LoVo (cell line): ENCODE measurements at places on chromosomes 13 and 19.

GRCh38 chr13:36098080-36098479 lies 33.1 kb downstream of the DCLK1 start:
- DNase-seq: no peak

GRCh38 chr13:33026489-33027152 lies 10.4 kb downstream of the KL start:
- DNase-seq: no peak

- DNase-seq: no peak
Observed at GRCh38 chr19:56423276-56423984, 19.3 kb downstream of the ZNF583 start.

DNA sequence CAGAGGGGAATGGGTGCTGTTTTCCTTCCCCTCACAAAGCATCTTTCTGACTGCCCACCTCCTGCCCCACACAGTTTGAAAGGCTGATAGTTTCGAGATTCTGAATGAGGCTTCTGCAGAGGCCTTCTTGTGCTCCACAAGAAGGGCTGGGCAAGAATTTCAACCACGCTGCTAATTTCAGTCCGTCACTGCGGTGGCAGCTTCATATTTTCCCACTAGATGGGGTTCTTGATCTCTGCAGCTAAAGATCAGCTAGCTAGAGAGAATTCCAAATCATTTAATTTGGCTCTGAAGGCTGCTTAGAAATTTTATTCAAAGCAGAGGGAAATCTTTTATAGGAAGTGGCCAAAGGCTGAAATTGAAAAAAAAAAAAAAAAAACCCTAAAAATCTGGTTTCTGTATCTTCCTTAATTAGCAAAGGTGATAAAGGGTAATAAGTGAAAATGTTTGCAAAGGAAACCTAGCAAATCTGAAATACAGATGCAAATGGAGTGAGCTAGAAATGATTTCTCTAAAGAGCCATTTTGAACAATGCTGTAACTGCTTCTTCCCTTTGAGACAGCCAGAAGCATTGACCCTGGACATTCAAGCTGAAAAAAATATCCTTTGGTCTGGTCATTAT lies 38.0 kb upstream of the C13orf42 start:
- DNase-seq: peak; percentile 27

GRCh38 chr19:36103040-36103626 lies 7.8 kb upstream of the OVOL3 start:
- no peak for DNase-seq

DNA sequence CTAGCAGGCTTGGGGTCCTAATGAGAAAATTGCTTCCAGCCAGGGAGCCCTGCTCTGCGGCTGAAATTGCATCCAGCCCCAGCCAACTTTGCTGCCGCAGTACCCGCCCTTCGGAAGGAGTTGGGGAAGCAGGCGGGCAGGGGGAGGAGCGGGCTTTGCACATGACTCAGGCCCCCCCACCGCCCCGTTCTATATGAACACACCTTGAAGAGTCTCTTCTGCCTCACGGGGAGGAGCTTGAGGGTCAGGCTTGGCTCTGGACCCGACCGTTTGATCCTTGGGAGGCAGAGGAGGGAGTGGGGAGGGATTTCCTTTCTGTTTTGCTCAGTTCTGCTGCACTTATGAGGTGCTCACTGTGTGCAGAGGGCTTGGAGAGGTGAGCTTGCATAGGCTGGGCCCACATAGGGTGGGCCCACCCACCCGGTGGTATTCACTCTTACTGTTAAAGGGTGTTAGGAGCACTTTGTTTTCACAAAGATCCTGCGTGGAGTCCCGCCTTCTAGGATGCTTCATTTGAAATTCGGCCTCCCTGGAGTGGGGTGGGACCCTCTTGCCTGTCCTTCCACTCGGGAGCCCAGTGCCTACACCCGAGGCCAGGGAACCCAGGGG lies 46.5 kb downstream of the LYL1 start:
- no peak for DNase-seq

- no peak for DNase-seq
Observed at GRCh38 chr19:15337202-15337601, 4.9 kb upstream of the BRD4 start.

GRCh38 chr19:13215572-13216380 lies 65.6 kb downstream of the IER2 start:
- peak; percentile 52 for DNase-seq

GRCh38 chr13:112719016-112719415 lies 29.2 kb downstream of the ATP11A start:
- no peak for DNase-seq

DNA sequence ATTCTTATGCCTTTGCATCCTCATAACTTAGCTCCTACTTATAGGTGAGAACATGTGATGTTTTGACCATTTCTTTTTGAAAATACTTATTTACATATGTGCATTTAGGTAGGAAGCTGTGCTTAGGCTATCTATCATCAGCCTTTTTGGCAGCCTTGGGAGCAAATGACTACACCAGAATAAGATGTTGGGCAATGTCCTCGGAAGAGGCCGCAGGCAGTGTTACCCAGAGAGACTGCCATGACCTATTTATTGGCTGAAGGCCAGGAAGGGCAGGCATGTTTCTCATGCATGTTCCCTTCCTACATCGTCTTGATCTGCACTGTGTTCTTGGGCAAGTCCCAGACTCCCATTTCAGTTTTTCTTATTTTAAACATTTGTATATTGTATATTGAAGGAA lies 122.3 kb downstream of the B3GLCT start:
- no peak for DNase-seq

- no peak for DNase-seq
Observed at GRCh38 chr13:46554951-46555350, 2.0 kb downstream of the LRCH1 start.

- DNase-seq: no peak
Observed at GRCh38 chr19:47509170-47509847, 5.6 kb downstream of the NAPA start.

- DNase-seq: no peak
Observed at GRCh38 chr19:17737690-17738153, 13.6 kb upstream of the FCHO1 start.

GRCh38 chr13:62704875-62705274 lies 1289.2 kb upstream of the PCDH20 start:
- no peak for DNase-seq

GRCh38 chr19:9445037-9445436 lies 9.7 kb upstream of the ZNF266 start:
- no peak for DNase-seq

GRCh38 chr19:29549105-29550070 lies 23.6 kb downstream of the VSTM2B start:
- DNase-seq: no peak

DNA sequence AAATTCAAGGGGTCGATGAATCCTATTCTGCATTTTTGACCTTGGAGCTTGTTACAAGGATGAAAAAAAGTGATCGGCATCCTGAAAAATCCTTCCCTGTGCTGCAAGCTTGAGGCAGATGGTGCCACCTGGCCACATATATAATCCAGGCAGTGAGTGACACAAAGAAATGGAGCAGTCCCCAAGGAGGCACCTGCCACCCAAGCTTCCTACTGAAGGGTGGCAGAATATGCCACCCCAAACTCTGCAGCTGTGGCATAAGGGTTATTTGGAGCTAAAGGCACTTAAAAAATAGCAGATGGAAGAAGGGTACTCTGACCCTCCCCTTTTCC lies 15.4 kb downstream of the TMEM272 start:
- no peak for DNase-seq

- DNase-seq: no peak
Observed at GRCh38 chr13:33937373-33938098, 119.6 kb downstream of the RFC3 start.

GRCh38 chr13:23865026-23865425 lies 24.2 kb downstream of the MIPEP start:
- DNase-seq: no peak

DNA sequence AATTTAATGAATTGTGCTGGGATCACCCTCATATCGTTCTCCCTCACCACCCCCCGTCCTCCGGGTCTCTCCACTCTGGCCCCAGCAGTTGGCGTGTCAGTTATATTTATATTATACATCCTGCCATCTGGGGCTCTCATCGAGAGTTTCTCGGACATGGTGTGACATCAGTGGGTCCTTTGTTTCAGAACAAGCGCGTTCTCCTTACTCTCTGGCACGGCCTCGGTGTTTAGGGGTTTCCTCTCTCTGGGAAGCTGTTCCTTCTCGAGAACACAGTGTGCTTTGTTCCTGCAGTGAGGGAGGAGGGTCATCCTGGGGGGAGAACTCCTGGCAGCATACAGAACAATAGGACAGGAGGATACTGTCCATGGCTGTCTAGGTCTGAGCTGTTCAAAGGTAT lies 9.8 kb upstream of the MCF2L start:
- no peak for DNase-seq

DNA sequence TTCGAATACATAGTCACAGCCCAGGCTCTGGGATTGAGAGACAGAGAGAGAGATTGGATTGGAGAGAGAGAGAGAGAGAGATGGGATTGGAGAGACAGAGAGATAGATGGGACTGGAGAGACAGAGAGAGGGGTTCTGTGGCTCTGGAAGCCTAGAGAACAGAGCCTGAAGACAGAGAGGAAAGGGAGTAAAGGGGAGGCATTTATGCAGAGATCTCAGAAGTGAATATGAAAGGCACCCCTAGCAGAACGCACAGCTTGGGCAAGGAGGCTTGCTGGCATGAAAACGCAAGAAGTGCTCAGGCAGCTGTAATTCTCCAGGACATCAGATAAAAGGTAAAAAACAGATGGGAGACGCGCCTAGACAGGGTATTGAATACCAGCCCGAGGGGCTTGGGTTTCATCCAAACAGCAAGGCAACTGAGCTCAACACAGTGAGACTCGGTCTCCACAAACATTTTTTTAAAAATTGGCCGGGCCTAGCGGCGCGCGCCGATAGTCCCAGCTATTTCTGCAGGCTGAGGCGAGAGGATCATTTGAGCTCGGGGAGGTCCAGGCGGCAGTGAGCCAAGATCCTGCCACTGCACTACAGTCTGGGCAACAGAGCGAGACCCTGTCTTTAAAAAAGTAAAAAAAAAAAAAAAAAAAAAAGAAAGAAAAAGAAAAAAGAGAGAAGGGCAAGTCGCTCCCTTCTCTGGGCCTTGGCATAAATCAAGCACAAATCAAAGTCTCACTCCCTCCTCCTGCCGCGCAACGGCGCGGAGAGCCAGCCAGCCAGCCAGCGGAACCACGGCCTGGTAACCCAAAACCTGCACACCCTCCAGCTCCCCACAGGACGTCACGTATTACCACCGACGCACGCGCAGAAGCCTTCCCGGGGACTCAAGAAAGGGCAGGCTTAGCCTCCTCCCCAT lies 774 bp upstream of the PPP2R1A start:
- DNase-seq: no peak

DNA sequence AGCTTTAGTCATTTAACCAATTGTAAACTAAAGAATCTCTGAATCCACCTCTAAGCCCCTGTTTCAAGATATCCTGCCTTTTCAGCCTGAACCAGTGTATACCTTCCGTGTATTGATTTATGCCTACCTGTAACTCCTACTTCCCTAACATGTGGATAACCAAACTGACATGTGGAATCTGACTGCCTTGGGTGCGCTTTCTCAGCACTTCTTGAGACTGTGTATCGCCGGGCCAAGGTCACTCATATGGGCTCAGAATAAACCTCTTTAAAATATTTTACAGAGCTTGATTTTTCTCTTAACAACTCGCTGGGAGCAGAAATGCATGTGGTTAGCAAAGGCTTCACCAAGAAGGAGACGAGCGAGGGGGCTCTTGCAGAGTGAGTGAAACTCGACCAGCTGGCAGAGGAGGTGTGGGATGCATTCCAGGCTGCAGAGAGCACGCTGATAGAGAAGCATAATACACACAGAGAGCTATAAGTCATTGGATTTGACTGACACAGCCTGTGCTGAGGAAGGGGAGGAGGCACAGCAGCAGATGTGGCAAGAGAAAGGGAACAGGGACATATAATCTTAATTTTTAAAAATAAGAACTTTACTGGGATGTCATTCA lies 268.2 kb upstream of the MAB21L1 start:
- DNase-seq: no peak

- DNase-seq: peak; percentile 26
Observed at GRCh38 chr13:95099541-95099940, 201.7 kb downstream of the ABCC4 start.

DNA sequence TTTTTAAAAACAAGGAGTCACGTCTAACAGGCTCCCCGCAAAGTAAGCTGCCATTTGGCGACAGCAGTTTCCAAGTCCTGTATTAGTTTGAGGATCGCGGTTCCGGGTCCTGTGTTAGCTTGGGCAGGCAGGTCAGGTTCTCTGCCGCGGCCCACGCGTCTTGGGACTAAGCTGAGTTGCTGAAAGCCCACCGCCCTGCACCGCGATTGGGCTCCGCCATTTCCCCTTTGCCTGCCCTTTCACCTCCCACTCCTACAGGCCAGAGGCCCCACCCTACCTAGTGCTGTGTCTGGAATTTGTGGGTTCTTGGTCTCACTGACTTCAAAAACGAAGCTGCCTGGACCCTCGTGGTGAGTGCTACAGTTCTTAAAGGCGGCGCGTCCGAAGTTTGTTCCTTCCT lies 6.8 kb downstream of the PARP4 start:
- no peak for DNase-seq

- DNase-seq: peak; percentile 34
Observed at GRCh38 chr13:31725841-31726240, 13.5 kb upstream of the RXFP2 start.

DNA sequence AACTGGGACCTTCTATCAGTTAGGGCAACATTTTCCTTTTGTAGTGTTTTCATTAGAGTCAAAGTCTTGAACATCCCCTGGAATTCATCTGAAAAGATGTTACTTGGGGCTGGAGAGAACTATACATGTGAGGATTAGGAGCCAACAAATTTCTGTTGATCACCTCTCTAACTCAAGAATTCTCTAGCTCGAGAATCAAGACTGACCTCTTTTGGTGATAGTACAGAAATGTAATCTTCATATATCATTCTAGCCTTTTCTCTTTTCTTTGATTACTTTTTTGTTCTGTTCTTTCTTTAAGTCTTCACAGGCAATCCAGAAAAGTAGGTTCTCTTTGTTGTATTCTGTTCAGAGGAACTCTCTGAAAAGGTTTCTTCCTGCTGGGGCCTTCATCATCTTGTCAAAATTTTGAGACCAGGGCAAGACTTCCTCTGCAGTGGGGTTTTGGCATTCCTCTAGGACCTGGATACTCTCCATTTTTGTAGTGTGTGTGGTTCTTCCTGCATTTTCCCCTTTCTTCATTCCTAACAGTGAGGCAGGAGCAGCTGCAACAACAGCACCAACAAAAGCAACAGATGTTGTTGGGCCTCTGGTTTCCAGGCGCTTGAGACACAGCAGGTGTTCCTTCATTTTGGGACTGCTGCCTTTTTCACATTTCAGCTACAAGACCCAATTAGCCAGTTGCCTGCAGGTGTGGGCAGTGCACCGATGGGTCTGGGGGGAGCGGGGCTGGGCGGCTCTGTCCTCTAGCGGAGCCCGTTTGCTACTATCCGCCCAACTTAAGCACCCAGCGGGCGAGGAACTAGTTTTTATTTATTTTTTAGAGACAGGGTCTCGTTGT lies 26.2 kb downstream of the ELF1 start:
- no peak for DNase-seq

GRCh38 chr13:72763411-72763810 lies 18.3 kb downstream of the DIS3 start:
- no peak for DNase-seq
